ENCODE measurements at places on chromosomes 7 and 10.

DNA sequence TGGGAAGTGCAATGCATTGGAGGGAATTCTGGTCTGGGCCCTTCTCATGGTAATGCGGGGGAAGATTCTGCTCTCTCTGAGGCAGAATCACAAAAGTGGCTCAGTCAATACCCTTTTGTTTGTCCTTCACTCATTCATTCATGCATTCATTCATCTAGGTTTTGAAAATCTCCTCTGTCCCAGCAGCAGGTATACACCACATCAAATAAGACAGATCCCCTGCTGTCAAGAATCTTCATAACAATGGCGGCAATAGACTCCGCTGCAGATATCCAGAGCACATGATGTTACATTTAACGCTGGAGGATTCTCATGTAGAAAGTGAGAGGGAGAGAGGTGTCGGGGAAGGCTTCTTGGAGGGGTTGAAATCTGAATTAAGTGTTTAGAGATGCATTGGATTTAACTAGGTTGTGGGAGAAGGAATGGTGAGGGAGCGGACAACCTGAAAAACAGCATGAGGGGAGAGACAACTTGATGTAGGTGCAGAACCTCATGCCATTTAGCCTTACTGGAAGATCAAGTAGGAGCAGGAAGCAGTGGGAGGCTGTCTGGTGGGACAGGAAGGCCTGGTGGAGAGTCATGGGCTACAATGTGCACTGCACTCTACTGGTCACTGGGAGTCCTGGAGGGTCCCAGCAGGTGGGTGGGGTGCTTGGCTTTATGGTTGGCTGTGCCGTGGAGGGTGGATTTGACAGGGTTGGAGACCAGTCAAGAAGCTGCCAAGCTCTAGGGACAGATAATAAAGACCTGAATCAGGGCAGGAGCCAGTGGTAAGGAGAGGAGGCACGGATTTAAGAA is 5.2 kb upstream of the FAM180A start:
- peak; percentile 62 for DNase-seq

GRCh38 chr7:44845451-44845850 is 2.4 kb downstream of the H2AZ2 start:
- no peak for DNase-seq

- DNase-seq, result no peak
Measured at GRCh38 chr7:16879181-16879580, 2.6 kb downstream of the AGR3 start.

DNA sequence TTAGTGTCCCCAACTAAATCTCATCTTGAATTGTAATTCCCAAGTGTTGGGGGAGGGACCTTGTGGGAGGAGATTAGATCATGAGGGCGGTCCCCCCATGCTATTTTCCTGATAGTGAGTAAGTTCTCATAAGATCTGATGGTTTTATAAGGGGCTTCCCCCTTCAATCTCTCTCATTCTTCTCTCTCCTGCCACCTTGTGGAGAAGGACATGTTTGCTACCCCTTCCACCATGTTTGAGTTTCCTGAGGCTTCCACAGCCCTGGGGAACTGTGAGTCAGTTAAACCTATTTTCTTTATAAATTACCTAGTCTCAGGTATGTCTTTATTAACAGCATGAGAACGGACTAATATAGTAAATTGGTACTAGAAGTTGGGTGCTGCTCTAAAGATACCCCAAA is 365.6 kb downstream of the ANKRD7 start:
- peak; percentile 76 for DNase-seq

- no peak for DNase-seq
Measured at GRCh38 chr10:66258693-66259092, 667.1 kb upstream of the LRRTM3 start.

- no peak for DNase-seq
Measured at GRCh38 chr10:27801171-27801785, 55.7 kb upstream of the MKX start.

DNA sequence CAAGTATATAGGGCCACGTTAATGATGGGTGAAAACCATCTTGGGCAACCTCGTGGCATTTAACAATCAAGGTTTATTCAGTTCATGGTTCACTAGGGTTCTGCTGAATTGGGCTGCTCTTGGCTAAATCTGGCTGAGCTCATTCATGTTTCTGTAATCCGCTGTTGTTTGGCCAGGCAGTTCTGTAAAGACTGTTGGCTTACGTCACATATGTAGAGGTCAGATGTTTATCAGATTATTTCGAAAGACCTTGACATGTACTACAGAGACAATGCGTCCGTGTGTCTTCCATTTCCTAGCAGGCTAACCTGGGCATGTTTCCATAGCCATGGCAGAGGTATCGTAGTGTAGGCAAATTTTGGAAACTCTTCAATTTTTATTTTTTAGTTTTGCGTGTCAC is 190.0 kb upstream of the ZWINT start:
- no peak for DNase-seq

- DNase-seq, result no peak
Measured at GRCh38 chr7:12524794-12525386, 45.6 kb upstream of the SCIN start.

GRCh38 chr10:5584895-5585516 is 60.2 kb downstream of the CALML3 start:
- no peak for DNase-seq

GRCh38 chr10:83724471-83725241 is 414.7 kb upstream of the GHITM start:
- no peak for DNase-seq

GRCh38 chr10:89209718-89210117 is 2.6 kb upstream of the CH25H start:
- DNase-seq, result no peak

- DNase-seq, result no peak
Measured at GRCh38 chr7:157493776-157494175, 157.0 kb downstream of the DNAJB6 start.

DNA sequence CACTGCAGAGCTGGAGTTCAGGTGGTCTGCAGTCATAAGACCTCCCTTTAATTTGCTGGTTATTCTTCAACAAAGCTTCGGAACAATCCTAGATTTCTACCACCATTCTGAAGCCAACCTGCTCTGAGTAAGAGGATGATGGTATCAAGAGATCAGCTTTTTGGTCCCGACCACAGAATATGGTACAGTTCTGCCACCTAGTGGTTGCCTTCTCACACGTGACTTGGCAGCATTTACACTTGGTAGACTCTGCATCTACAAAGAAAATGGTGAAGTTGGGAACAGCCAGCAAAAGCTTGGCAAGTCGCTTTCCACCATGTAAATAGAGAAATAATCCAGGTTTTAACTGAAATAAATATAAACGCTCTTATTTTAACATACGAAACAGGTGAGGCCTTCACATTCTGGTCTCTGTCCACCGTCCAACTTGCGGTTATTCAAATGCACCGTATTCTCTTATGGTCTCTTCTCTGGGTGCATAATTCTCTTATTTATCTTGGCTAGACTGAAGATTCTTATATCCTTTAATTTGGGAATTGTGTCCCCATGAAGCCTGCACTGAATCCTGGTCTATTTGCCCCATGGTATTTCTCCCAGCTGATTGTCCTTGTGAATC is 173.9 kb upstream of the GRM3 start:
- DNase-seq, result peak; percentile 93

- no peak for DNase-seq
Measured at GRCh38 chr10:120365872-120366271, 91.2 kb upstream of the PLPP4 start.

GRCh38 chr10:7153750-7154149 is 257.1 kb downstream of the SFMBT2 start:
- no peak for DNase-seq

- DNase-seq, result no peak
Measured at GRCh38 chr7:114432061-114432460, 17.4 kb downstream of the FOXP2 start.

GRCh38 chr7:88700725-88701124 is 58.8 kb upstream of the ZNF804B start:
- DNase-seq, result no peak

DNA sequence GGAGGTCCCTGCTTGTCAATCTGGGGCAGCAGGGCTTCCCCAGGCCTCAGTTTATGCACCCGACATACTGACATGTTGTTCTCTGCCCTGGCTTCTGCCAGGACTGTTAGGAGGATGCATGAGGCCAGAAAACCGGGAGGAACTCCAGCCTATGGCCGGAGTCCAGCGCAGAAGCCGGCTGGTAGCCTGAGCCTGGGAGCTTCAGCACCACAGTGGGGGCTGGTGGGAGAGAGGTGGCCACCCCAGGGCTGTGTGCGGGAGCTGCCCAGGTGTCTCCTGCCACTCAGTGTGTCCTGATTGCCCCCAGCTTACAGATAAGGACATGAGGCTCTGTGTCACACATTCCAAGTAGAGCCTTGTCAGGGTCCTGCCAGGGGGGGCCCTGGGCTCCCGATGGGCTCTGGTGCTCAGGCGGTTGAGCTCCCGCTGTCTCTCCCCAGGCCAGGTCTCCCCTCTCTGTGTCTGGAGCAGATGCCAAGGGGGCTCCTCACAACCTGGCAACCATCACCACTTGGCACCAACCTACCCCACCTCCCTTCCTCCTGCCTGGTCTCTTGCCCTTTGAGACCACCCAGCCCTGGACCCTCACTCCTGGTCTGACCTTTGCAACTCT is 32.3 kb downstream of the PPIF start:
- DNase-seq, result peak; percentile 47

DNA sequence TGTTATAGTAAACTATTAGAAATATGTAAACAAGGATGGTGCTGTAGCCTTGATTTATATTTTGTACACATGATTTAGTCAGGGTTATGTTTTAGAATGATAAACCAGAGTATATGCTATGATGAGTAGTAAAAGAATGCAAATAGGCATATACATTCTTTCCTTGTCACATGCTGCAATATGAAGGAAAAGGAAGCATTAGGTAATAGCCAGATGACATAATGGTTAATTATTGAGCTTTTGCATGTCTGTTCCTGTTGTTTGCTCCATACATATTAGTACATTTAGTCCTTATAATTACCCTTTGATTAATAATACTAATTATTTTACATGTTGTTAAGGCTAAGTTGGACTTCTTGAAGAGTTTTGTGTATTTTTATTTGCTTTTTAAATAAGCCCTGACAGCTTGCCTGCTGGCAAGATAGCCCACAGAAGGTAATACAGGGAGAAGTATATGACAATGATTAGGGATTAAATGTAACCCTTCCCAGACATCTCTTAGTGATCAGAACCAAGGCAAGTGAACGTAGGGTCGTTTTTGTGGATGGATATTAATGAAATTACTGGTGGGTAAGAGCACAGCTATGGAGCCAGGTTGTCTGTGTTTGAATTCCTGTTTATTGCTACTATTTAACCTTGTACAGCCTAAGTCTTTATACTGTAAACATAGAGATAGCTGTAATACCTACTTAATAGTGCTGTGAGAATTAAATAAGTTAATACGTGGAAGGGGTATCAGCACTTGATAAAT is 68.4 kb downstream of the PHTF2 start:
- no peak for DNase-seq

DNA sequence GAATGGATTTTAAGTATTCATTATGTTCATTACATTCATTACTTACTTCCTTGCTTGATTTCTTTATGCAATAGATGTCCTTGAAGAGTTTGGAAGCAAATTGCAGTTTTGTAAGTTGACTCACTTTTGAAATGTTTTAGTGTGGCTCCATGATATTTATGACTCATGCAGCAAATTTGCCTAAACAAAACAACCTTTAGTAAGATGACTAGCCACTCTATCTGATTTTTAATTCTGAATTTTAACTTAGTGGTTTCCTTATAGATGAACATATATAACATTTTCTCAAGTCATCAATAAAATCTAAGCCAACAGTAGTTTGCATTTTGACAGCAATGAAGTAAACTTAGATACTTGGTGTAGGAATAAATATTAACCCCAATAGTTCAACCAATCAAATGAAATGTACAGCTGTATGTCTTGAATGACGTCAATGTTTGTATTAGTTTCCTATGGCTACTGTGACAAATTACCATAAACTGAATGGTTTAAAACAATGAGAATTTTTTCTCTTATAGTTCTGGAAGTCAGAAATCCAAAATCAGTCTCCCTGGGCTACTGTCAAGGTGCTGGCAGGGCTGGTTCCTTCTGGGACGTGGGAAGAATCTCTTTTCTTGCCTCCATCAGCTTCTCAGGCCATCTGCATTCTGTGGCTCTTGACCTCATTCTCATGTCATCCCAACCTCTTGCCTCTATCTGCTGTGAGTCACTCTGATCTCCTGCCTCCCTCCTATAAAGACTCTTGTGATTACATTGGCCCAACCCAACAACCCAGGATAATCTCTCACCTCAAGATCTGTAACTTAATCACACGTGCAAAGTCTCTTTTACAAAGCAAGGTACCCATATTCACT is 73.4 kb downstream of the AHR start:
- no peak for DNase-seq

DNA sequence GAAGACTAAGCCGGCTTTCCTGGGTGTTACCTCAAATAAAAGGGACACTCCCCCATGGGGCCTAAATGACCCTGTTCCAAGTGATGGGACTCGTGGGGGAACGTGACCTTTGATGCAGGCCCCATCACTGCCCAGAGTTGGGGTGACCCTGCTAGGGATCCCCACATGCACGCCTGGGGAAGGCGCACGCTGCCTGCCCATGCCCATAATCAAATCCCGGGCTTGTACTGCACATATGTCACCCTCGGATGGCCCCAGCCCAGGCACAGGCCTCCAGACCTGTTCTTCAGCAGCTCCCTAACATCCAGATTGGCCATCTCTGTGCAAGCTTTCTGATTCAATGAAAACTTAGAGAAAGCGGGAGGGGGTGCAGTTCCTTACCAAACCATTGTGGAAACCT is 14.7 kb downstream of the EBF3 start:
- DNase-seq, result no peak

DNA sequence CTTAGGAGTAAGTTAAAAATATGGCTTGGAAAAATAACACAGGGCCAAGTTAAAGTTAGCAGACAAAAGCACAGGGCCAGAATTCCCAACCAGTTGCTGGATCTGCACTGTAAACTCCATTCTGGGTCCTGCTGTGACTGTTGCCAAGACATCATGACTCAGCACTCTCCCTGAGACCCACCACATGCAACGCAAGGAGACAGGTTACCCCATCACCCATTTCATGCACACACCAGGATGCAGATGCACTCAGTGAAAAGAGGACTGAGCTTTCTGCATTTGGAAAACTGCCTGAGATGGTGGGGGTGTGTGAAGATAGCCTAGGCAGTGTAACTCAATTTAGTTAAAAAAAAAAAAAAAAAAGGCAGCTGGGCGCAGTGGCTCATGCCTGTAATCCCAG is 97.6 kb upstream of the ZNF438 start:
- DNase-seq, result peak; percentile 74

DNA sequence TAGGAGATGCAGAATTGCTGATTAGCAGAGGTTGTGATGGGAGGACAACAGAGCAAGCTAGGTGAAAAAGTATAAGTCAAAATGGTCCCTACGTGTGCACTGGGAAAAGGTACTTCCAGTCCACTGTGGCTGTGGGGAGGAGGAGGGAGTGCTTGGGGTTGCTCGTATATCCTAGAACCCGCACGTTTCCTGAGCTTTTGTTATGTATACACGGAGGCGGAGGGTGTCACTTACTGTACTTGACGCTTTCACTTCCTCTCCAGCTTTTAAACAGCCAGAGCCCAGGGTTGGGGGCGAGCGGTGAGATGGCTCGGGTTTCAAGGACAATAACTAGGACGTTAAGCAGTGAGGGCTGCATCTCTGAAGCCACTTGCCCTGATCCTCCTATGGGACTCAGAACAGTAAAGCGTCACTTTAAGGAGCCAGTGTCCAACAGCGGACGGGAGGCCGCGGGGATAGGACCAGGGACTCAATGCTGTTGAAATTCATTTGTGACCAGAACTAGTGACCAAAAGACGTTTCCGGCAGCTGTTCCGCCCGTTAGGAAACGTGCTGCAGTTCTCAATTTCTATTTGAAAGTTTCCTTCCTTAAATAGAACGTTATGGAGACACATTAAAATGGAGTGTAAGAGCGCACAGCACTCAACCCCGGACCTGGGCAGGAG is 985 bp upstream of the ETV1 start:
- peak; percentile 94 for DNase-seq

- DNase-seq, result peak; percentile 13
Measured at GRCh38 chr7:407721-408539, 111.7 kb downstream of the PDGFA start.

Data from endodermal cell (in vitro differentiated cells).